ENCODE measurements at places on chromosomes 1 and 21.

DNA sequence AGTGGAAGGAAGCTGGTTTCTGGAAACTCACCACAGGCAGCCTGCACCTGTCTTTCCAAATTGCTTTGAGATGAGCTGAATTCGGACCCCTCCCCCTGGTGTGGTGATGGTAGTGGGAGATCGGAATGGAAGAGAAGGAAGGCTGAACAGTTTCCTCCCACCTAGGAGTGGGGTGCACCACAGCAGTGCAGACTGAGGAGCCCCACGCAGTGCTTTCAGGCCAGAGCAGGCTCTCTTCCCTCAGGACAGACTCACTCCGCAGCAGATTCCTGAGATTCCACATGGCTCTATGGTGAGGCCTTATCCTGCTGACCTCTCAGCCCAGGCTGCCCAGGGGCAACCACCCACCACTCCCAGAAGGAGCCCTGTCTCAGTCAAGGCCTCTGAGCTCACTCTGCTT lies 80.9 kb downstream of the ATP1A1 start:
- DNase-seq, result no peak

DNA sequence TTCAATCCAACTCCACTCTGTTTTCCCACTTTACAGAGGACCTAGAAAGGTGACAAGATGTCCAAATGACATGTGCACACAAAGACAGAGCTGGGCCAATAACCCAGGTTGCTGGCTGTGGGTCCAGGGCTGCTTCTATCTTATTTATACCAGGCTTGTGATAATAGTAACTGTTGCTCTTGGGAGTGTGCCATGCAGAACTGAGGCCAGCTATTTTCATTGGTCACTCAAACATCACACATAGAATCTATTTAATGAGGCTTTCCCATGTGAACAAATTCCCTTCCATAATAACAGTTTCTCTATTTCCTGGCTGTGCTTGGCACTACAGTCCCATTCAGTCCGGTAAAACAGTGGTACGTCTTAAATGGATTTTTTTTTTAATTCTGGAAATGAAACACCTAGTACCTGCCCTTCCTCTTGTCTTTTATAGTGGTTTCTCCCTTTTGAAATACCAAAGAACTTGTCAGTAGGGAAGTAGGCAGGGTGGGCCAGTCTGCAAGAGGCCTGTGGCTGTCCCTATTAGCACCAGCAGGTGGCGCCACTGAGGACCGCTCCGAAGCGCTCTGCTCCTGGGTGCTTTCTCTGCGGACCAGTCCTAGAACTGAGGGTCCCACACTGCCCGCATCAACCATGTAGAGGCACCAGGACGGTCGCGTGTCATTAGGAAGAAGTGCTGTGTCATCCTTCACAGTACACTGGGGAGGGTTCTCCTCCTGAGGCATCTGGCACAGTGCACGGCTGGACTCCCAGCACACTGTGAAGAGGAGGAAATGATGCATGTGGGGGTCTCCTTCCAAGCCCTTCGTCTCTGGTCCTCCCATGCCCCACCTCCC lies 52.1 kb downstream of the GPR161 start:
- DNase-seq, result peak; percentile 45

DNA sequence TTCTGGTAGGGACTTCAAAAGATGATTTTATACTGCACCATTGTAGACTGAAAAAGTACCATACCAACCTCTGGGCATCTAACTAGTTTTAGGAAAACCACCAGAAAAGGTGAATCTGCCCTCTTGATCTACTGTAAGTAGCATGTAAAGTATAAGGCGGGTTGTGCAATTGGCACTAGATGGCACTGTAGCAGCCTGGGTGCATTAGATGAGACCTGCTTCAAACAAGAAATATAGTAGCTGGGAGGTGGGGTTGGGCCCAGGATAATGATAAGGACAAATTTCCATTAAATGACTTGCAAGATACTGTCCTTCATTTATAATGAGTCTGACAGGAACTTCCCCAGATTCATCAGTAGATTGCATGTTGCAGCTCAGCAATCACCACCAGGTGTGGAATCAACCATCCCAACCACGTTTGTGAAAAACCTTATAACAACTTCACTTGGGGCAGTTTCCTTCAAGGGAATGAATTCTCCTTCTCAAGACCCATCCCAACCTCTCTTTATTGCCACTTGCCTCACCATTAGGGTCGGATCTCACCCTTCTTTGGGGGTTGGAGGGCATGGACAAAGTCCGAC lies 37.3 kb upstream of the IL10 start:
- peak; percentile 39 for DNase-seq

DNA sequence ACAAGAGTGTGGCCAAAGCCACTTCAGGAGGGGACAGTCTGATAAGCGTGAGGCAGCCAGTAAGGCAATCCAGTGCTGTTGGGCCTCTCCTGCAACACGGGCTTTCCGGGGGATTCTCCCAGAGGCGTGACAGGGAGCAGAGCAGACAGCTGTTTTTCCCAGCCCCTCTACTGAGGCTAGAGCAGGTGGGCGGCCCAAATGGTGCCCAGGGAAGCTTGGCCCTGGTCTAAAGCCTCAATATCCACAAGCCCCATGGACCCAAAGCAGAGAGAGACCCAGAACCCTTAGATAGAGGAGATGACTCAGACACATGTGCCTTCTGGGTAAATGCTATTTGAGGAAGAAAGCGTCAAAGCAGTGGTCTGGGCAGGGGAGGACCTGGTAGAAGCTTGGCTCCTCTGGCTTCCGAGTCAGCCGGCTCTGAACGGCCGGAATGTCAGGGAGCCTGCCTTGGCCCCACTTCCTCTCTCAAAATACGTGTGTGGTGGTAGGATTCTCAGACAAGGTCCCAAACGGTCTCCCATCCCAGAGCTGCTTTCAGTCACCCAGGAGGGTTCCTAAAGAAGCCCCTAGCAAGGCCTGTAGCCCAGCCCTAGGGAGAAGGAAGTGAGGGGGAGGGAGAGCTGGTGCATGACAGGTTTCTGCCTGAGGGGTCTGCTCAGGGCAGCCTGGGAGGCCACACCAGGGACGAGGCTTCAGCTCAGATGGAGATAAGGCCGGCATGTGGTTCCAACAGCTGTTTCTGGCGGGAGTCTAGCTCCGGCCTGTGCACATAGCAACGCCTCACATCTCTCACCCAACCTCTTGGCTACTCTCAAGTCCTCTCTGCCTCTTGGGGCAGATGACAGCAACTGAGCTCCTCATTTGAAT lies 28.8 kb downstream of the PIK3C2B start:
- DNase-seq, result no peak

- DNase-seq, result no peak
Measured at GRCh38 chr1:105608713-105609112, 1447.8 kb upstream of the PRMT6 start.

- no peak for DNase-seq
Measured at GRCh38 chr21:29135481-29135880, 5.0 kb downstream of the MAP3K7CL start.

DNA sequence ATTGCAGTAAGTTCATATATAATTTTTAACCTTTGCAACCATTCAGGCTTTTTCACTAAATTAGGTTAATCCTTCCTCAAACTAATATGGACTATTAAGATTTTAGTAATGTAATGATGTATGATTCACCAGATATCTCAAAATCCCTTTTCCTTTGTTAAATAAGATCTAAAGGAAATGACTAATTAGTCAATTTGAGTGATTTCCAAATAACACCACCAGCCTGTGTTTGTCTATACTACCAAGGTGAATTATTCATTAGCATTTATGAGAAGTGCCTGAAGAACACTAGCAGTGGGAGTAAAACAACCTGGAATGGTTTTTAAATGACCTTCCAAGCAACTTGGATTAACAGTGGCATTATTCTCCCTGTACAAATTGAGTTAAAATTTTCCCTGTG lies 670.6 kb upstream of the PKN2 start:
- DNase-seq, result no peak

DNA sequence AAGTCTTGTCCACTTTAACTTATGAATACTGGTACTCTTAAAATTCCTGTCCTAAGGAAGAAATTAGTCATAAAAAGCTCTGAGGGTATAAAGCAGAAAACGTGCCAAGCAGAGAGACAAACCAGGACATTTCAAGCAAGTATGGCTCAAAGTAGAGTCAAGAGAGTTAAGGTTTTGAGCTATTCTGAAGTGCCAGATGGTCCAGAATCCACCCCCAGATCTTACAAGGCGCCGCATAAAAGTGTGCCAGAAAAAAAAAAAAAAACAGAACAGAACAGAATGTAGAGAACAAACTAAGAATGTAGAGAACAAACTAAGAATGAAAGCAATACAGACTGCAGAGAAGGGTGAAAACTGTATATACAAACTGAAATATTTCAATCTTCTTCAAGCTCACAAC lies 12.5 kb downstream of the EPS15 start:
- no peak for DNase-seq

DNA sequence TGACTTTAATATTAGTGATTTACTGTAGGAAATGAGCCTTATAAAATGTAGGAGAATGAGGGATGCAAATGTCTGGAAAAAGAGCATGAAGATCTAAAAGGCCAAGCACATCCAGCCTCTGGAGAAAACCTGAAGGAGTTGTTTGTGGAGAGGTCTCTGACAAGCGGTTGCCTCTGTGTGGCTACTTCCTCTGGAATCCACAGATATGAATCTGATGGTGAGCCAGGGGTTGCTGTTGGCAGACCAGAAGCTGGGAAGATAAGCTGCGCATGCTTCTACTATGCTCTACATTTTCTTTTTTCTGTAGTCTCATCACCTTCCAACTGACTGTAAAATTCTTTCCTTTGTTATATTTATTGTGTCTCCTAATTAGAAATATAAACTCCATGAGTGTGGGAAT lies 248.6 kb downstream of the OLFM3 start:
- no peak for DNase-seq

- no peak for DNase-seq
Measured at GRCh38 chr1:44174630-44175029, 33.2 kb upstream of the KLF18 start.

GRCh38 chr1:201882665-201883132 lies 6.0 kb upstream of the SHISA4 start:
- peak; percentile 79 for DNase-seq

DNA sequence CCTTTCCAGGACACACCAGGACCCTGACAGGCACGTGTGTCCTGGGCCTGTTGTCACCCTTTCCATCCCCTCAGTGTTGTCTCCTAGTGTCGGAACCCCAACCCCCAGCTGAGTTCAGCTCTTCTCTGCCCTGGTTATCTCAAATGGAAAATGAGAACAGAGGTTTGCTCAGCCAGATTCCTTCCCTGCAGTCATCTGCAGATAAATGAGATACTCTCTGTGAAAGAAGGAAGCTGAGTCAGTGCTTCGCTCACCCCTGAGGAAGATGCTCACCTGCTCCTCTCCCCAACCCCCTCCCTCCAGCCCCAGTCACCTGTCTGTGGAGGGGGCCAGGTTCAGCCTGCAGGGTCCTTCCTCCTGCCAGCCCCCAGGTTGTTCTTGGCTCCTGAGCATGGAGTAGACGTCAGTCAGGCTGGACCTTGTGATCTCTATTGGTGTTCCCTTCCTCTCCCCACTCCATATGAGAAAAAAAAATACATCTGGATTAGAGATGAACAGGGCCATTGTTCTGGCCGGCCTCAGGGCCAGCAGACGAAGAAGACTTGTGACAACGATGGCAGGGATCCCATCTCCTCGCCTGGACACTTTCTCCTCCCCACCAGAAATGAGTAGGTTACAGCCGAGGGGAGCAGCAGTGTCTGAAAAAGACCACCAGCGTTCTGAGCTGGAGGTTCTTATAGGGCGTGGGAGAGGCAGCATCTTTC lies 20.9 kb downstream of the PHGDH start:
- no peak for DNase-seq

GRCh38 chr1:114336360-114336759 lies 174.6 kb downstream of the TRIM33 start:
- DNase-seq, result peak; percentile 1

DNA sequence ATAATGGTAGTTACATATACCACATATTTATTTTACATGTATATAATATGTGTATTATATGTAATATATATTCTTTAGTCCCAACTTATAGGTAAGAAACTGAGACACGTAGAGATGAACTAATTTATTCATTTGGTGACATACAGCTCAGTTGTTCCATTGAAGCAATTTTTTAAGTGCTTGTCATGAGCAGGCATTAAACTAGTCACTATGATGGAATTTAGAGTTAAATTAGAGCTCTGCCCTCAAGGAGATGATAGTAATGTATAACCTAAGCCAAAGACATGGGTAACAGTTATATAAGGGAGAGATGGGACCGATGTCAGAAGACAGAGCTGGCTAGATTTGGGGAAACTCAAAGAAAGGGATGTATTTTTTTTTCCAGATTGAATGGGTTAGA lies 83.0 kb downstream of the ST6GALNAC5 start:
- DNase-seq, result no peak

DNA sequence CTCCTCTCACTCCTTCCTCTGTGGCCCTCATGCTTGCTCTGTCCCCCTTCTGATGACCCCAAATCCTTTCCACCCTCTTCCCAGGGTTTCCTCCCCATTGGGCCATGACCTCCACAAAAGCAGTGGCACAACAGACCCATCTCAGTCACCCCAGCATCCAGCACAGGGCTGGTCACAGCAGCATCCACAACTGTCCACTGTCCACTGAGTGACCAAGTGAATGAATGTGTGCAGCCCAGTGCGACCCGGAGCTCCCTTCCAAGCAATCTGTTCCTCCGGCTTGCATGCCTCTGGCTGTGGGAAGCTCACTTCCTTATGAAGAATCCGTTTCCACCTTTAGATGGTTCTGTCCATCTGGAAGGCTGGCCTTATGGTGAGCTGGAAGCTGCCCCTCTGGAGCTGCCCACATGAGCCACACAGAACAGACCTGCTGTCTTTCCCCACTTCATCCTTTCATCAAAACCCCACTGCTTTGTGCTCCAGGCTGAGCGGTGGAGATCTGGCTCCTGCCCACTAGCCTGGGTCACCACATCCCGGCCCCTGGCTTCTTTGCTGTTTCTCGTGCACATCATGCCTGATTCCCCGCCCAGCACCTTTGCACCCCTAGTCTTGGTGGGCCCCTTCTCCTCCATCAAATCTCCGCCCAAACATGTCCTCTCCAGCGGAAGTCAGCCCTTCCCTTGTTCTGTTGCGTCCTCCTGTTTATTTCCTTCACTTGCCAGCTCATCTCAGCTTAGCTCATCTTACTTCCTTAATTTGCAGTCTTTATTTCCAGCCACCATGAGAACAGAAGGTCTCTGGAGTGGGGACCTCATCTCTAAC lies 56.4 kb downstream of the EDN2 start:
- DNase-seq, result no peak

GRCh38 chr1:8077120-8077573 lies 51.0 kb upstream of the ERRFI1 start:
- no peak for DNase-seq

GRCh38 chr1:47690341-47691250 lies 252.8 kb downstream of the FOXD2 start:
- DNase-seq, result no peak

GRCh38 chr1:198359024-198359653 lies 181.3 kb downstream of the ATP6V1G3 start:
- DNase-seq, result peak; percentile 31

All from AML-193 (cell line).